ENCODE measurements at places on chromosomes 1 and 21.

GRCh38 chr1:156717351-156717750, 10.9 kb upstream of the METTL25B start:
- no peak for DNase-seq

- no peak for DNase-seq
Measured at GRCh38 chr1:171484760-171485374, 463 bp upstream of the PRRC2C start.

- peak; percentile 72 for DNase-seq
Measured at GRCh38 chr1:101236516-101237228, at the start of gene S1PR1. Gene S1PR1 (plus strand): TSS chr1:101237019. CDS start chr1:101238985, 1,966 bp downstream.

DNA sequence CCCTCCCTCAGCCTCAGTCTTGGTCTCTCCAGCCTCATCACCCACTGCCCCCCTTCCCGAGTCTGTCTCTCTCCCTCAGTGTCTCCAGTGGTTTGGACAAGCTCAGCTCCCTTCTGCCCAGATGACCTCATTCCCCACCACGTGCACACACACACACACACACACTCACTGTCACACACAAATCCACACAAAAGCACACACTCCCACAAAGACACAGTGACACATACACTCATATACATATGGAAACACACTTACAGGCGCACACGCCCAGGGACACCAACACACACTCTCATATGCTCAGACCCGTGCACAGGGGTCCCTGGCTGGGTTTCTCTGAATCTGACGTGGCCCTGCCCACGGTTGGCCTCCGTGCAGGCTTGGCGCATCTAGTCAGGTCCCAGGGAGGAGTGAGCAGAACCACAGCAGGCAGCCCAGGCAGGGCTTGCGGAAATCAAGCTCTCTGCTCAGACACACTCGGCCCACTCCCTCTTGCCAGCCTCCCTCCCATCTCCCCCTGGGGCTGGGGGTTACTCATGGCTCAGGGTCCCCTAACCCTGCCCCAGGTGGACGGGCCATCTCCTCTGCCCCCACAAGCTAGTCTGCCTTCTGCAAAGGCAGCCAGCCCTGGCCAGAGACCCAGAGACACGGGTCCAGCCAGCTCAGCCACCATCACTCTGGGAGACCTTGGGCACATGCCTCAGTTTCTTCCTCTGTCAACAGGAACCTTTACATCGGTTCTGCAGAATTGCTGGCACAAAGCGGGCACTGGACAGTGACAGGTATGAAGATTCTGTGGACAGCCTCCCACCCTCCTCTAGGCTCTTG, 38.5 kb upstream of the FAM131C start:
- no peak for DNase-seq

GRCh38 chr1:21174230-21174629, 2.5 kb downstream of the EIF4G3 start:
- no peak for DNase-seq

GRCh38 chr1:176559474-176559873, 96.5 kb downstream of the PAPPA2 start:
- DNase-seq, result no peak

DNA sequence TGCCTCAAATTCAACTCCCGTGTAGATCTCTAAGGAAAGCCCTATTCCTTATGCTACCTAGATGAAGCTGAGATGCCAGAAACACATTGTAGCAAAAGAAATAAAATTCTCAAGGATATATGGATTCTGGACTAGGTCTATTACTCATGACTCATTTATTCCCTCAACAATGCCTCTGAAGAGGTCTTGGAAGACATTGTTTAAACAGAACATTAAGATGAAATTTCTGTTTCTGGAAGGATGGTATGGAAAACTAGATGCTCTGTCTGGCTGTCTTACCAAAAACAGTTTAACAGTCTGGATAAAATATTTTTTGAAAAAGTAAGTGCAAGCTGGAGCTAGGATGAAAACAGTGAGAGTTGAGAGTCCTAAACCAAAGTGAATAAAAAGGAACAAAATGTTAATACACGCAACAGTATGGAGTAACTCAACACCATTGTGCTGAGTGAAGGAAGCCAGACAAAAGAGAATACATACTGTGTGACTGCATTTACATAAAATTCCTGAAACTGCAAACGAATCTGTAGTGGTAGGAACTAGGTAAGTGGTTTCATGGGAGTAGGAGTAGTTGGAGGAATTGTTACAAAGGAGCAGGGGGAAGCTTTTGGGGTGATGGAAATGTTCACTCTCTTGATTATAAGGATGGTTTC, 59.3 kb upstream of the GNG12 start:
- no peak for DNase-seq

DNA sequence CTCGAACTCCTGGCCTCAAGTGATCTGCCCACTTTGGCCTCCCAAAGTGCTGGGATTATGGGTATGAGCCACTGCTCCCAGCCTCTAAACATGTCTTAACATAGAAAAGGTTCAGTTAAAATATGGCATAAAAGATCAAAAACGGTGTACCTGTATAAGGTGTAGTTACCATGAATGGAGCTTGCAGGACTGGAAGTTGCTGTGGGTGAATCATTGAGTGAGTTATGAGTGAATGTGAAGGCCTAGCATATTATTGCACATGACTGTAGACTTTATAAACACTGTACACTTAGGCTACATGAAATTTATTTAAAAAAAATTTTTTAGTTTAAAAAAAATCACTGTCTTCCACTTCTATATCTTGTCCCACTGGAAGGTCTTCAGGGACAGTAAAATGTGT, 15.7 kb downstream of the ABCD3 start:
- no peak for DNase-seq

GRCh38 chr1:233278631-233279030, 16.9 kb downstream of the PCNX2 start:
- DNase-seq, result no peak

DNA sequence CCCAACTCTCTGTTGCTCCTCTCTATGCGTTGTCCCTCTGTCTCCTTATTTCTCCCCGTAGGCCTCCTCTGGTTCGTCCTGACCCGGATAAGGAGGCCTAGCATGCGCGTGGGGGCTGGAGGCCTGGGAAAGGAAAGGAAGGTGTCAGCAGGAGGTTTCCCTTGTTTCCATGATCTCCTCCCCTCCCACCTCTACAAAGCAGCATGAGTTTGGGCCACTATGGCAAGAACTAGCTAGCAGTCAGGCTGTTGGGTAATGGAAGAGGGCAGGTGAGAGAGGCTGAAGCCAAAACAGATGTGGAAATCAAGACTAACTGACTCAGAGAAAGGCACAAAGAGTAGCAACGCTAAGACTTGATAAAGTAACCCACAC, 687 bp upstream of the SEMA6C start:
- no peak for DNase-seq

DNA sequence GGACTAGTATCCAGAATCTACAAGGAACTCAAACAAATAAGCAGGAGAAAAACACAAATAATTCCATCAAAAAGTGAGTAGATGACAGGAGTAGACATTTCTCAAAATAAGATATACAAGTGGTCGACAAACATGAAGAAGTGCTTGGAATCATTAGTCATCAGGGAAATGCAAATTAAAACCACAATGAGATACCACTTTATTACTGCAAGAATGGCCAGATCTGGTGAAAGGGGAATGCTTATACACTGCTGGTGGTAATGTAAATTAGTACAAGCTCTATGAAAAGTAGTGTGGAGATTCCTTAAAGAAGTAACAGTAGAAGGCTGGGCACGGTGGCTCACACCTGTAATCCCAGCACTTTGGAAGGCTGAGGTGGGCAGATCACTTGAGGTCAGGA, 73.8 kb downstream of the POU2F1 start:
- DNase-seq, result no peak

- no peak for DNase-seq
Measured at GRCh38 chr1:229832695-229833094, 206.6 kb downstream of the URB2 start.

DNA sequence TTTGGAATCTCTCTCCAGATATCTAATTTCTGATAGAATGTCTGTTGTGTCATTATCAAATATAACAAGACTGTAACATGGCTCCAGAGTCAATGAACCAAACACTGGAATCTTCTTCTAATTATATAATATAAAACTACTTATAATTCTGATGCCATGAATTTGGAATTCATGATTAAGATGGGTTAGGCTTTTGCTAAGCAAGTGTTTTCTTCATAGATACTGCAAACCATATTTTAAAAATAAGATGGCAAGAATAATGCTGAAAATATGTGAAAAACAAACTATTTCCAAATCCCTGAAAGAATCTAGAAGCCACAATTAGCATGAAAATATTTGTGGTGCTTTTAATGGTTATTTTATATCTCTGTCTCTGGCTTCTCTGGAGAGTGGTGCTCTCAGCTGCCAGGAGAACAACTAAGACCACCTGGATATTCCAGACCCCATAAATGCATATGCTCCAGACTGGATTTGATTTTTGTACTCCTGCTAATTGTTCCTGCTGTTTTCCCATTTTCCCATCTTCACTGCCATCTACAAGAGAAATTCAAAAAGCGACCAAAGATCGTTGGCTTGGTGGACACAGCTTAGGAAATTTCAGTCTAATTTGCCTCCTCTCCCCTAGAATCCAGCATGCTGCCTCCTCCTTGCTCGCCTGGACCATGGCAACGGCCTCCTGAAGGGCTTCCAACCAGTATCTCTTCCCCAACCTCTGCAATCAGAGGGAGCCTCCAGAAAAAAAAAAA, 418.9 kb downstream of the SETD4 start:
- DNase-seq, result no peak

DNA sequence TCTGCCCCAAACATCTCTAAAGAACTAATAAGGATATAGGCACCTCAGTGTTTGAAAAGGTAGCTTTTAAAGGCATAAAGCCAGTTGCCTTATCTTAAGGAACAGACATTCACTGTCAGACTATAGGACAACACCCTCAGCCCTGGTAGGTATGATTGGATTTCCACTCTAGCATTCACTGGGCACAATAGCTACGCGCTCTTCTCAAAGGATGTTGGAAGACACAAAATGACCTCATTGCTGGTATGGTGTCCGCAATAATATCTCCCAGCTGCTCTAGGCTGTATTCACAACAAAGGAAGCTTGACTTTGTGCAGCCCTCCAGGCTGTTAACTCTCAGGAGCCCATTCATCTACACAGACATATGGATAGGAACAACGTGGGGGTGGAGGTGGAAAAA, 119.4 kb upstream of the CXADR start:
- no peak for DNase-seq

- no peak for DNase-seq
Measured at GRCh38 chr1:96772349-96772748, 50.8 kb downstream of the PTBP2 start.

GRCh38 chr1:161439280-161440232, 65.7 kb upstream of the FCGR2A start:
- peak; percentile 55 for DNase-seq
